ENCODE measurements at places on chromosomes 4 and X.

DNA sequence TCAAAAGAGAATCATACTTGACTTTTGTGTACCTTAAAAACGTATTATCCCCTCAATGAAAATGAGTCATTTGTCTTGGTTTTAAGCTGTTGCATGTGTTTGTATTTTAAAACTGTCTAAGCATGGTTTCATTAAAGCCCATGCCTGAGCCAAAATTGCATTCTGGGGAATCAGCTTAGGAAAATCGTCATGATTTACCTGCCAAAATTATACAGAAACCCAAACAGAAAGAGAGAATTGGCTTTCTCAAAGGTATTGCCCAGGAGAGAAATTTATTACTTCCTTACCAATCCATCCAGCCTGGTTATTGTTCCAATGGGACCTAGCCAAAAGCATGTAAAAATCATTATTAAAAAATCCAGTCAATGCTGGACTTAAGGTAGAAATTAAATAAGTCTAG lies 37.6 kb downstream of the GPR174 start:
- no peak overlapping the region for H3K4me3 ChIP-seq
- no peaks in the 10 kb centered on the region for H3K4me1 ChIP-seq
- no peak overlapping the region for H3K27ac ChIP-seq
- DNase-seq: no peak
- H3K27me3 ChIP-seq: no peaks in the 10 kb centered on the region

DNA sequence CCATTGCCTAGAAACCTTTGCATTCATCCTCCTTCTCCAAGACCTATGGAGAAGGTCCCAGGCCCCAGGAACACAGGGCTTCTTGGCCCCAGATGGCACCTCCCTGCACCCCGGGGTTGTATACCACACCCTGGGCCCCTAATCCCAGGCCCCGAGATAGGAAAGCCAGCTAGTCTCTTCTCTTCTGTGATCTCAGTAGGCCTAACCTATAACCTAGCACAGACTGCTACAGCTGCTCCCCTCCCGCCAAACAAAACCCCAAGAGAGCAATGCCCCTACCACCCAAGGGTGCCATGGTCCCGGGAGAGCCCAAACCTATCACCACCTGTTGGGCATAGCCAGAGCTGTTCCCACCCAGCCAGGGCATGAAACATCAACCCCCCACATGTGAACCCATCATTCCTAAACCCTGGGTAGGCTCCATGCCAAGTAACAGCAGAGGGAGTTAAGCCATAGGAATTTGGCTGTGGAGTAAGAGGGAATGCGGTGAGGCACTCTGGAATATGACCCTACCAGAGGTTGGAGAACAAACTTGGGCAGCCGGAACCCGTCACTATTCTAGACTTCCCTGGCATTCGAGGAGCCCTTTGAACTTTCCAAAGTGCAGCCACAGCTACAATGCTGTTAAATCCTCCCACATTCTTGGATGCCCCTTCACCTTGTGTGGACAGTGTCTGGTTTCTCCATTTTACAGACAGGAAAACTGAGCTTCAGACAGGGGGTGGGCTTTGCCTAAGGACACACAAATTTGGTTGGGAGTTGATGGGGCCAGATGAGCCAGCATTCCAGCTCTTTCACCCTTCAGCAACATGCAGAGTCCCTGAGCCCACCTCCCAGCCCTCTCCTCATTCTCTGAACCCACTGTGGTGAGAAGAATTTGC lies 10.9 kb upstream of the SASH3 start:
- no peaks in the 10 kb centered on the region for H3K36me3 ChIP-seq
- H3K4me3 ChIP-seq: no peak overlapping the region
- DNase-seq: no peak
- no peaks in the 10 kb centered on the region for H3K4me1 ChIP-seq

- H3K27me3 ChIP-seq: no peaks in the 10 kb centered on the region
- DNase-seq: no peak
- no peaks in the 10 kb centered on the region for H3K36me3 ChIP-seq
- no peak overlapping the region for H3K4me3 ChIP-seq
Measured at GRCh38 chr4:98967786-98968329, 27.7 kb upstream of the METAP1 start.

GRCh38 chr4:164402554-164402953 lies 351.4 kb upstream of the SMIM31 start:
- H3K36me3 ChIP-seq: no peaks in the 10 kb centered on the region
- no peak overlapping the region for H3K27ac ChIP-seq
- no peaks in the 10 kb centered on the region for H3K4me1 ChIP-seq
- H3K27me3 ChIP-seq: no peaks in the 10 kb centered on the region

GRCh38 chr4:1887052-1887451 lies 15.9 kb downstream of the NSD2 start:
- H3K27me3 ChIP-seq: no peaks in the 10 kb centered on the region
- no peak overlapping the region for H3K27ac ChIP-seq
- DNase-seq: no peak
- no peak overlapping the region for H3K4me3 ChIP-seq
- no peaks in the 10 kb centered on the region for H3K36me3 ChIP-seq
- H3K4me1 ChIP-seq: no peaks in the 10 kb centered on the region

- no peaks in the 10 kb centered on the region for H3K27me3 ChIP-seq
- no peak overlapping the region for H3K4me3 ChIP-seq
- DNase-seq: no peak
- no peak overlapping the region for H3K27ac ChIP-seq
Measured at GRCh38 chr4:153997516-153997915, 208.6 kb upstream of the SFRP2 start.

DNA sequence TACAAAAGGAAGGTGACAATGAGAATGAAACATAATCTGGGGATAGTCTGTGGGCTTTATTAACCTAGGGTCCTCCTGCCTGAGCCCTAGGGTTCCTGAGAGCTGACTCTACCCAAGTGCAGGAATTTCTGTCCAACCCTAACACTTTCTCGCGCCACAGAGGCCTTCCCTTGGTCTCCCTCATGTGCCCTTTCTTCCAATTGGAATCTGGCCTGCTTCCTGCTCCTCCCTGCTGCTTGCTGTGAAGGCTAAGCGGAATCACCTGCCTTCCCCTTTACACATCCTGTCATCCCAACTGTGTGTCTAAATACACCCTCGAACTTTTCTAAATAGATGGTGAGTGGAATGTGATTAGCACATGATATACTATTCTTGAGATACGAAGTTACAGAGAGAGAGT lies 5.9 kb downstream of the MAGEA11 start:
- H3K36me3 ChIP-seq: no peaks in the 10 kb centered on the region
- no peaks in the 10 kb centered on the region for H3K27me3 ChIP-seq
- no peak overlapping the region for H3K27ac ChIP-seq
- no peak overlapping the region for H3K4me3 ChIP-seq
- no peaks in the 10 kb centered on the region for H3K4me1 ChIP-seq
- DNase-seq: no peak

DNA sequence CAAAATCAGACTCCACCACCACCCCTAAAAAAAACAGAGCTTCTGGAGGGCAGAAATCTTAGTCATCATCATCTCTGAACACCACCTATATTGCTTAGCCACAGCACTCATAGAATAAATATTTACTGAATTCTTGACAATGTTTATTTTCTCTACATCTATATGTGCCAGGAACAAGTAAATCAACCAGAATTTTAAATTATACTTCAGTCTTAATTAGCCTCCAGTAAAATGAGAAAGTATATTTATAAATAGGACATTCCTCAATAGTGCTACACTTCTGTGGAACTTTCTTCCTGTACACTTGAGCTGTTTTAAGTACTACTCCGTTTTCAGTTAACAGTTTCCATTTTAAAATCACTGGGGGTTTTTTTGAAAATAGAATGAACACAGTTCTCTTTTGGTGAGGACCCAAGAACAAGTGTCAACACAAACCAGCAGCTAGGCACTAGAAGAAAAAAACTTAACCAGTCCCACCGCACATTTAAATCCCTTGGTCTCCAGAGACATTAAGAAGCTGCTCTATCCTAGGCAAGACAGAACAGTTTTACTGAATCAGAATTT lies 25.5 kb downstream of the SMIM14 start:
- no peaks in the 10 kb centered on the region for H3K36me3 ChIP-seq
- H3K4me3 ChIP-seq: peak overlapping the region; percentile 48
- peaks cover 39% of the 10 kb centered on the region for H3K4me1 ChIP-seq
- peak overlapping the region; percentile 71 for H3K27ac ChIP-seq

- H3K4me1 ChIP-seq: no peaks in the 10 kb centered on the region
- DNase-seq: no peak
- H3K27ac ChIP-seq: no peak overlapping the region
- H3K4me3 ChIP-seq: no peak overlapping the region
- no peaks in the 10 kb centered on the region for H3K27me3 ChIP-seq
- peaks cover 14% of the 10 kb centered on the region for H3K36me3 ChIP-seq
Measured at GRCh38 chr4:3201718-3202702, 46.9 kb upstream of the MSANTD1 start.

DNA sequence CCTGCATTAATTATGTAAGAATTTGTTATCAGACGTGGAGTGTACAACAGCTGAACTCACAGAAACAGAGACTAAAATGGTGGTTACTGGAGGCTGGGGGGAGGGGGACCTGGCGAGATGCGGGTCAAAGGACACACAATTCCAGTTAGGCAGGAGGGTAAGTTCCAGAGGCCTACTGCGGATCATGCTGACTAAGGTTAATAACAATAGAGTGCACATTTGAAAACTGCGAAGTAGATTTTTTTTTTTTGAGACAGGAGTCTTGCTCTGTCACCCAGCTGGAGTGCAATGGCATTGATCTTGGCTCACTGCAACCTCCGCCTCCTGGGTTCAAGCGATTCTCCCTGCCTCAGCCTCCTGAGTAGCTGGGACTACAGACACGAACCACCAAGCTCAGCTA lies 7.6 kb downstream of the AGA start:
- H3K27ac ChIP-seq: no peak overlapping the region
- H3K36me3 ChIP-seq: peaks cover 10% of the 10 kb centered on the region
- no peaks in the 10 kb centered on the region for H3K27me3 ChIP-seq
- DNase-seq: no peak

GRCh38 chrX:150688911-150689451 lies 4.2 kb upstream of the MTMR1 start:
- H3K4me1 ChIP-seq: no peaks in the 10 kb centered on the region
- DNase-seq: no peak
- H3K4me3 ChIP-seq: no peak overlapping the region
- H3K27ac ChIP-seq: no peak overlapping the region
- H3K27me3 ChIP-seq: no peaks in the 10 kb centered on the region

DNA sequence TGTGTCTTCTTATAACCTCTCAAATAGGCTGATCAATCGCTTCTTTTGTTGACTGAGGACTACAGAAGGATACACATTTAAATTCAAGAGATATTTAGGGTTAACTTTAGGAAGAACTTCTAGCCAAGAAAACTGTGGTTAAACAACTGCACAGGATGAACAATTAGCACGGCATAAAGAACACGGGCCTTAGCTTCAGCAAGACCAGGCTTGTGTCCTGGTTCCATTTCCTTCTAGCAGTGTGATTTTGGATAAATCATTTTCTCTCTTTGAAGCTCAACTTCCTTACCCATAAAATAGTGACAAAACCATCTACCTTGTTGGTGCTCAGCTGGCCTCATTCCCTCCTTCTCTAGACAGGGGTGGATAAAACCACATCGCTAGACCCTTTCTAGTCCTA lies 117.6 kb downstream of the TSPAN5 start:
- no peaks in the 10 kb centered on the region for H3K4me1 ChIP-seq
- H3K4me3 ChIP-seq: no peak overlapping the region
- no peaks in the 10 kb centered on the region for H3K27me3 ChIP-seq
- no peak for DNase-seq
- H3K36me3 ChIP-seq: no peaks in the 10 kb centered on the region

- no peaks in the 10 kb centered on the region for H3K27me3 ChIP-seq
- no peaks in the 10 kb centered on the region for H3K36me3 ChIP-seq
- no peaks in the 10 kb centered on the region for H3K4me1 ChIP-seq
- no peak for DNase-seq
- H3K4me3 ChIP-seq: no peak overlapping the region
- no peak overlapping the region for H3K27ac ChIP-seq
Measured at GRCh38 chrX:781224-782204, 150.9 kb downstream of the SHOX start.
